ENCODE measurements at places on chromosomes 11 and 22.

DNA sequence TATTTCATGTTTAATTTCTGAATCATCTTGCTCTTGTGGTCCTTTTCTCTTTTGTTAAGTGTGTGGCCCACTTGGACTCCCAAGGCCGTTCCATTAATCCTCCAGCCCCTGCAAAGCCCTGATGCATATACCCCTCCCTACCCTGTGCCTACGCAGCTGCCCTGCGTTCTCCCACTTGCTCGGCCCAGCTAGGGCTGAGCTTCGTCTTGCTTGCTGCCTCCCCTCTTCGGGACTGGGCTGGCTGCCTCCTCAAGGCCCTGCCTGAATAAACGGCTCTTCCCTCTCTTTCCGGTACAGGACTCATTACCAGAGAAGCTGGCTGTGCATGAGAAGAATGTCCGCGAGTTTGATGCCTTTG lies 28.5 kb downstream of the ARHGAP1 start:
- no peak for DNase-seq

DNA sequence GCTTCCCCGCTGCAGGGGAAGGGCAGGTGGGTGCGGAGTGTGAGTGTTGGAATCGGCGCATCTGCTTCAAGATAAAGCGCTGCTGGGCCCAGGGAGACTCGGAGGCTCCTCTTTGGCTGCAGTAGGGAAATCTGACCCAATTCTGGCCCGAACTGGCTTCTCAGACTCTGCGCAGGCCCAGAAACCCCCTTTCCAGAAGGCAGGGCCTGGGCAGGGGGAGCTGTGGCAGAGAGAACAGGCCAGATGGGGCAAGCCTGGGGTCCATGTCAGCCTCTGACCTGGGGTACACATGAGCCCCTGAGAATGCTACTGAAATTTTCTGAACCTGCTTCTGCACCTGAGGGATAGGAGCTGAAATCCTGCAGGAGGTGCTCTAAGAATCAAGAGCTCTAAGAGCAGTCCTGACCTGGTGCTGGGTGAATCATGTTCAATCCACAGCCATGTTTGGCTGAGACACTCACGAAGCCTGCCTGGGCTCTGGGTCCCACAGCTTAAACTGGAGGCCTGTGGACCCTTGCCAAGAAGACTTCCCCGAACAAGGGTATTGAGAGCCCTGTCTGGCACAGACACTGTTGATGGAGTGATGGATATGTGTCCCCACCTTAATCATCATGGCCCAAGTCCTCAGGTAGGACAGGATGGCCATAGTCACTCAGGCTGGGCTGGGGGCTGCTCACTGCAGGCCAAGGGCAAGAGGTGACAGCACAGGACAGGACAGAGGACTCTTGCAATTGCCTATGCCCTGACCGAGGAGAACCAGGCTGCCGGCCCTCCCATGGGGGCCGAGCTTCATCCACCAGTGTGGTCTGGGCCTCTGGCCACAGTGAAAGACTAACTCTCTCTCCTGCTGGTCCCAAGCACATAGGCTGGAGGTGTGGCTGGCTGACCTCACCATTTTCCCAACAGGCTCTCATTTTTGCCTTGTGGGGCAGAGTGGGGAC lies 6.9 kb downstream of the RAB3IL1 start:
- no peak for DNase-seq

DNA sequence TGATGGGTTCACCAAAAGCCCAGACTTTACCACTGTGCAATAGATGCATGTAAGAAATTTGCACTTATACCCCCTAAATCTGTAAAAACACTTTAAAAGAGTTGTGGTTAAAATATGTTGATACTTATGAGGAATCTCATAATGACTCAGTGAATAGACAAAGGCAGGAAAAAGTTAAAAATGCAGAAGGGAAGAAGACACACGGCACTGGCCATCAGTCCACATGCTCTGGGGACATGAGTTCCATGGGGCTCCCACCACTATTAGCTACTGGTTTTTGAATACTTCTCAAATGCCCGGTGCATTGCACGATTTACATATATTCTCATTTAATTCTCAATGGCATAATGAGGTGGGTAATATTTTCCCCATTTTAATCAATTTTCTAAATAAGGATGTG lies 59.3 kb upstream of the BLID start:
- no peak for DNase-seq

GRCh38 chr11:133826866-133827265 lies 18.4 kb downstream of the SPATA19 start:
- DNase-seq = no peak

- DNase-seq = no peak
Measured at GRCh38 chr11:21564833-21565682, 627.8 kb upstream of the ANO5 start.

DNA sequence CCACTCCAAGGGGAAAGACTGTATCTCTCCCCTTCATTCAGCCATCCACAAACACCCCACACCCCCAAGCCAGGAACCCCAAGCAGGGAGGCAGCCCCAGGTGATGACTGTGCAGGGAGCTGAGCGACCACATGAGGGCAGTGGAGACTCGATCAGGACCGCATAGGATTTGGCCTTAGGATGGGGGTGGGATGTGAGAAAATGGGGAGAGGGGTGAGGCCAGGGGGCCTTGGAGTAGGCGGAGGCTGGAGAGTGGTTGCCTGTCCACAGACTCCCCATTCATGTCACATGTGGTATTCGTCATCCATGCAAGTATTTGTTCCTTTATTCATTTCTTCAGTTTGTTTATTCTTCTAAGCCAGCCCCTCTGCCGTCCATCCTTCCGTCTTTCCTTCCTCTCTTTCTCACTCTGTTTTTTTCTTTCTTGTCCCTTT lies 2.7 kb upstream of the RHOD start:
- DNase-seq = peak; percentile 29

DNA sequence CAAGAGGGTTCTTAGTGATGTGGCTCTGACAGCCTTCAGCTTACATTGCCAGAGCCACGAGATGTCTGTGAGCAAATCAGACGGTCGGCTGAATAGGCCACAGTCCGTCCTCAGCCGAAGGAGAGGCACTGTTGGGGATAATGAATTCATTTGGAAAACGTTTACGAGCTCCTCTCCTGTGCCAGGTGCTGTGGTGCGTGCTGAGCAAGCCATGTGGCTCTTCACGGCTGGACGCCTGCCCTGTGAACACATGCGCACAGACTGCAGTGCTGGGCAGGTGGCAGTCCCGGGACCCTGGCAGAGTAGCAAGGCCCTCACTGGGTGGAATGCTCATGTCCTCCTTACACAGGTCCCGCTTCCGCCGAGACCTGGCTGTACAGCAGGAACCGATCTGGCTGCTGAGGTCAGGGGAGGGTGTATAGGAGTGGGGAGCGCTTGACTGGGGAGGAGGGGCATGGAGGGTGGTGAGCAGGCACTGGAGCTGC lies 6.8 kb downstream of the TBC1D22A start:
- no peak for DNase-seq

DNA sequence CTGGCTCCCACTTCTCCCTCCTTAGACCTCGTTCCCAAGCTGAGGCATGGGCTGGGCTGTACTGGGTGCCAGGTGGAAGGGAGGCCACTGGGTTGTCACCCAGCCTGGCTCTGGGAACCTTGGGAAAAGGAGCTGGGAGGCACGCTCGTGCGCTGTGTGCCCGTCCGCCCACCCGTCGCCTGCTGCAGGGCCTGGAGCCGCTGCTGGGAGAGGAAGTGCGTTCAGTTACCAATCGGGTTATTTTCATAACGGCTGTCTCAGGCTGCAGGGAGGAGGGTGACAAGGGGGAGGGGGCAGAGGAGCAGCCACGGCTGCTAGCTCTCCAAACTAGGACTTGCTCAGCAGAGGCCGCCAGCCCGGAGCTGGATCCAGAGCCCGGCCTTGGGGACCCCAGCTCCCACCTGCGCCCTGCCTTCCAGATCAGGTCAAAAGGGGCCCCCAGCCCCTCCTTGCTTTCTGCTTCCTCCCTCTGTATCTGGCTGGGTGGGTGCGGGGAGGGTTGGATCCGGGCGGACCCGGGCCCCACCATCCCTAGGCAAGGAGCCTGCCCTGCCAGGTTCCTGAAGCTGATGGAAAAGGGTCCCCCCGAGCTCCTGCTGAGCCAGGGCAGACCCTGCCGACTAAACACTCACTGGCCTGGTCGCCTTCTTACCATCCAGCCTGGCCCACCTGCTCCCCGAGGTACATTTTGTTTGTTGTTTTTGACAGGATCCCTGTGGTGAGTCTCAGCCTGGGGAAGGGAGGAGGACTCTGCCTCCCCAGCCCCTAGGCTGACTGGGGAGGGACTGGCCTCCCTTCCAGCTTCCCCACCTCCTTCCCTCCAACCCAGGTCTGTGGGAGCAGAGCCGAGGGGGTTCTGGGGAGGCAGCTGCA lies 14.3 kb downstream of the DGKZ start:
- DNase-seq = no peak

- no peak for DNase-seq
Measured at GRCh38 chr22:36383110-36383581, 4.6 kb downstream of the MYH9 start.

DNA sequence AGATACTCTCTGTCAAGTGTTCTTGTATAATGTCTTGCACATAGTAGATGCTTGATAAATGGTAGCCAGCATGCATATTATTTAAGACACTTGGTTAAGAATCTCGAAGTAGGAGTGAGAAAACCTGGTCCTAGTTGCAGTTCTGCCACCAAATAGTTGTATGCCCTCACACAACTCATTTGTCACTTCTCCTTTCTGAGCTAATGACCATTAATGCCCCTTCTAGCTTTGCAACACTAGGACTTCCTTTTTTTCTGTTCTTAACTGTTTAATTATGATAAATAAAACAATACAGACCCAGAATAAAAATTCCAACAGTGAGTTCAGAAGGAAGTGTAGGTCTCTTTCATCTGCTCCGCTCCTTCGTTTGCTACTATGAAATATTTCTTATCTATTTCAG lies 453.6 kb downstream of the TMEM135 start:
- DNase-seq = no peak

DNA sequence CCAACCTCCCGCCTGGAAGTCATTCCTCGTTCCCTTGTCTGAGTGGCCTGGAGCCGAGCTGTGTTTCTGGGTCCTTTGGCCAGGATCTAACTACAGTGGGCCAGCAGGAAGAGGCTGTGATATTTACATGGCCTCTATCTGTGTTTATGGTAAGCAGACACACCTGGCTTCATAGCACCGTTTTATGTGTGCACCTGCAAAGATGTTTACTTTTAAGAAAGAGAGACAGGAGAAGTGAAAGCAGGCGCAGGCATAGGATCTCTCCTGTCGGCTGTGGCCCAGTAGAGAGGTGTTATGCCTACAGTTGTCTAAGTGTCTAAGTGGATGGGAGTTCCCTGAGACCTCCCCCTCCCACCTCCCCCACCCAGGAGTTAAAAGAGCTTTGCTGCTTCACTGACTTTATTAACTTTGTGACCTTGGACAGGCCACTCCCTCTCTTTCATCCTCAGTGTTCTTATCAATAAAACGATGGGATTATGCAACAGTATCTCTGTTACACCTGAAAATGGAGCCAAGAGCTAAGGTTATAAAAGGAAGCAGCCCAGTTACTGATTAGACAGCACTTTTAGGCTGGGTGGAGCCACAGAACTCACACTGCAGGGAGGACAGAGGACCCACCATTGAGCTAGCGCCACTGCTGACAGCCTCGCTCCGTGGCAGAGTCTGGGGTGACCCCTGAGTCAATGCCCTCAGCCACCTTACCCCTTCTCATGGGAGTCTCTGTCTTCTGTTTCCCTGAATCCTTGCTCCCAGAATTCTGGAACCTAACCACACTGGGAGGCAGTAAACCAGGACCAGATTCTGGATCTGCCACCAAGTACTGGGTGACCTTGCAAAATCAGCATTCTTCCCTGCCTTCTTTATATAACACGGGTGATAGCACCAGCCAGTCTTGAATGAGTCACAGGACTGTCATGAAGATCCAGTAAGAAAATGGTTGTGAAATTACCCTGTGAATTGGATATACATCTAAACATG lies 22.0 kb downstream of the ST14 start:
- DNase-seq = no peak

- no peak for DNase-seq
Measured at GRCh38 chr11:10497371-10498021, 42.4 kb downstream of the AMPD3 start.

- no peak for DNase-seq
Measured at GRCh38 chr11:27553186-27553585, 46.6 kb upstream of the LIN7C start.

GRCh38 chr11:75141166-75141565 lies 9.7 kb upstream of the SLCO2B1 start:
- DNase-seq = no peak

GRCh38 chr11:81377418-81377817 lies 1356.2 kb downstream of the FAM181B start:
- DNase-seq = no peak

DNA sequence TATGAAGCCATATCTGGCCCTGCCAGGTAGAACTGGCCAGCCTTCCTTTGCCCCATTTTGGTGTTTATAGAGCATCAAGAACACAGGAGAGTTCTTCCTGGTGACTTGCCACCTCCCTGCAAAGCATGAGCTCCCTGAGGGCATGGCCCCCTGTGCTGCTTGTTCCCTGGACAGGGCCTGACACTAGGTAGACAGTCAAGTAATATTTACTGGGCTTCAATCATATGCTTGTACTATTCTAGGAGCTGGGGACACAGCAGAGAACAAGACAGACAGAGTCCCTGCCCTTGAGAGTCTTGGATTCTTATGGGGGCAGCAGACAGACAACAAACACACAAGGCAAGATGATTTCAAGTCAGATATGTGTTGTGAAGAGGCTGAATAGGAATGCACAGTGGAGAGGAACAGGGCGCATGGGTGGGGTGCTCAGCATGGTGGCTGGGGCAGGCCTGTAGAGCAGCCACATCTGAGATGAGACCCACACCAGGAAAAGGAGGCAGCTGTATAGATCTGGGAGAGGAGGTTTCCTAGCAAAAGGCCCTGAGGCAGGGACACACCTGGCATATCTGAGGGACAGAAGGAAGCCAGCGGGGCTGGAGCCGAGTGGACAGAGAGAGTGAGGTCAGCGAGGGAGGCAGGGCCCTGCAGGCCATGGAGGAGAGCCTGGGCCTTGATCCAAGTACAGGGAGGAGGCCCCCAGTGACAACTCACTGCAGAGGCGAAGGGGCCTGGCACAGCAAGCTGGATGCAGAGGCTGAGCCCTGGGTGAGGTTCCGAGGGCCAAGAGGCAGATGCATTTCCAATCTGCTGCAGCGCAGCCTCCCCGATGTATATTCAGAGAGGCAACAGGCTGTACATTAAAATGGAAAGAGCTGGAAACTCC lies 10.2 kb upstream of the CBX6 start:
- no peak for DNase-seq

DNA sequence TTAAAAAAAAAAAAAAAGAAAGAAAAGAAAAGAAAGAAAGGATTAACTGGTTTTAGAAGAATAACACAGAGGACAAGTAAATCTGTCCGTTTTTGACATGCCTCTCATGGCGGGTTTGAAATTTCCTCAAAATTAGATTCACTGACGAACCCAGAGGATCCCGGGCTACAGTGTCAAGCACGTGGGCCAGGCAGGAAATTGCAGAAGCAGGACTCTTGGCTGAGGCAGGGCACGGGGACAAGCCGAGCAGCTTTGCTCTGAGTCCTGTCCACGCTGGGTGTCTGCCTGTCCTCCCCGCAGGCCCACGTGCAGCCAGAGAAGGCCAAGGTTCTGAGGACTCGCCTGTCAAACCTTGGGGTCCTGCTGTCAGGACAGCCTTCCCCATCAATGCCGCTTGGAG lies 24.7 kb downstream of the GAL start:
- DNase-seq = no peak

- DNase-seq = no peak
Measured at GRCh38 chr22:17491090-17491640, 72.1 kb upstream of the SLC25A18 start.

GRCh38 chr22:39319284-39320022 lies at the start of gene RPL3:
RPL3 (minus strand) TSS chr22:39319623; CDS start chr22:39319597, 26 bp downstream.
- peak; percentile 93 for DNase-seq
